ENCODE measurements at places on chromosomes 16 and 17.

DNA sequence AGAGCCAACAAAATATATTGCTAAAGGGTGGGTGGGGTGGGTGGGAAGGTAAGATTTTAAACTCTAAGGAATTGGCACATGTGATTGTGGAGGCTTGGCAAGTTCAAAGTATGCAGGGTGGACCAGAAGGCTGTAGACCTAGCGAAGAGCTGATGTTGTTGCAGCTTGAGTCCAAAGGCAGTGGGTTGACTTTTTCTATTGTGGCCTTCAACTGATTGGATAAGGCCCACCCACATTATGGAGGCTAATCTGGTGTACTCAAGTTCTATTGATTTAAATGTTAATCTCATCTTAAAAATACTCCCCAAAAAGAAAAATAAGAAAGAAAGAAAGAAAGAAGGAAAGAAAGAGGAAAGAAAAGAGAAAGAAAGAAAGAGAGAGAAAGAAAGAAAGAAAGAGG is 22.4 kb downstream of the ZNF200 start:
- no peak for DNase-seq

- no peak for DNase-seq
Measured at GRCh38 chr17:13736916-13737315, 135.2 kb upstream of the HS3ST3A1 start.

- no peak for DNase-seq
Measured at GRCh38 chr16:54817940-54818574, 112.6 kb upstream of the IRX5 start.

- DNase-seq, result no peak
Measured at GRCh38 chr16:80260906-80261311, 279.9 kb upstream of the DYNLRB2 start.

DNA sequence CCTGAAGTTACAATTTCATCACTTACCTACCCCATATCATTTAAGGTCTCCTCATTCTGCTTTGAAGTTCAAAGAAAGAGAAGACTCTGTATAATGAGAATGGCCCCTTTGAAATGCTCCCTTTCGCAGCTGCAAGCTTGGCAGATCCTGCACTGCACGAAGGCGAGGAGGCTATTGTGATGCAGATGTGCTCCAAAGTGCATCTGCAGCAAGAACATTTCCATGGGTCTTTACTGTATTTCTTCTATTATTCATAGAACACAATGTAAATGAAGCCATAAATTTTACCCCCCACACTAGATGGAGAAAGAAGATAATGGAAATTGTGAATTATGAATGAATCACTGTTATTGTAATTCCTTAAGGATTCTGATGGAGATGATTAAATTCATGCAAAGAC is 178.7 kb downstream of the CHD9NB start:
- no peak for DNase-seq

DNA sequence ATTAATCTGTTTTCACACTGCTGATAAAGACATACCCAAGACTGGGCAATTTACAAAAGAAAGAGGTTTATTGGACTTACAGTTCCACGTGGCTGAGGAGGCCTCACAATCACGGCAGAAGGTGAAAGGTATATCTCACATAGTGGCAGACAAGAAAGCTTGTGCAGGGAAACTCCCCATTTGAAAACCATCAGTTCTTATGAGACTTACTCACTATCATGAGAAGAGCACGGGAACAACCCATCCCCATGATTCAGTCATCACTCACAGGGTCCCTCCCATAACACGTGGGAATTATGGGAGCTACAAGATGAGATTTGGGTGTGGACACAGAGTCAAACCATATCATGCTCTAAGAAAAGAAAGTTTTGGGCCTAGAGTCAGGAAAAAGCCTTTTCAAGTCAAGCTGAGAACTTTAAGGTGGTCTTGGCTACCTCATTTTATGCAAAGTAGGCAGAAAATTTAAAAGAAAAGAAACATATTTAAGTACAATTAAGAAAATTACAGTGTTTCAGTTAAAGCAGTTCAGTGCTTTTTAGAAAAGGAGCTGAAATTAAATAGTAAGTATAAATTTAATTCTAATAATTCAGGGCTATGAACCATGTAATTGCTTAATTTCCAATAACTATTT is 24.9 kb upstream of the CRYM start:
- DNase-seq, result no peak
